ENCODE measurements at places on chromosomes 5 and 9. TPM values are rescaled to one million over a fixed set of nuclear protein-coding genes. Genes with fewer than 3 reads are reported as not detected.

DNA sequence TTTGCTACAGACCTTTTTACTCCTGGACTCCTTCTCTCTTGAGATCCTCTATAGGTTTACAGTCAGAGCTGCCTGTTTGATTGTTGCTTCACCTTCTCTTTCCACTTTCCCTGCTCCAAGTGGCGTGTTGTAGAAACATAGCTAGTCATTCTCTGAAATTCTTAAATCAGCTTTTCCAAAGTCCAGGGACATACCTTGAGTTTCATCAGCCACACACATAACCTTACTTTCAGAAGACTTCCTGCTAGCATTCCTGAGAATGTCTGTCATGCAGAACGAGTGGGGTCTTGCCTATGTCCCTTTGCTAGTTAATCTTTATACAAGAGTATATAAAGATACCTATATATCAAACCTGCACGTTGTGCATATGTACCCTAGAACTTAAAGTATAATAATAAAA, 230.3 kb upstream of the ZNF462 start:
- no peak for DNase-seq

- DNase-seq = peak; percentile 80
Observed at GRCh38 chr9:93860694-93861658, 94.2 kb downstream of the BARX1 start.

- DNase-seq = no peak
Observed at GRCh38 chr5:78908173-78909061, 76.7 kb downstream of the ARSB start.

DNA sequence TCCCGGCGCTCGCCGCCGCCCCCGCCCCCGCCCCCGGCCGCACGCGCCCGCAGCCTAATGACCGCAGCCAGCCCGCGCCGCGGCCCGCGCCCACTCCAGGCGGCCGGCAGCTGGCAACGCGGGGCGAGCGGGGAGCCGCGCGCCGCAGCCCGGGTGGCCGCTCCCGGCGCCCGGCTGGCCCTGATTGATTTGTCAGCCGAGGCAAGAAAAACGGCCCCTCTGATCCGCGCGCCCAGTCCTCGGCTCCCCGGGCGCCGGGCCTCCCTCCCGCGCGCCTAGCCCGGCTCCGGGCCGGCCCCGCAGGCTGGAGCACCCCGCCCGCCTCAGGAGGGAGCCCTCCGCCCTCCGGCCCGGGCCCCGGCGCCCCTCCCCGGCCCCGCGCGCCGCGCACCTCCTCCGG, 11.9 kb upstream of the LHX2 start:
- DNase-seq = no peak

DNA sequence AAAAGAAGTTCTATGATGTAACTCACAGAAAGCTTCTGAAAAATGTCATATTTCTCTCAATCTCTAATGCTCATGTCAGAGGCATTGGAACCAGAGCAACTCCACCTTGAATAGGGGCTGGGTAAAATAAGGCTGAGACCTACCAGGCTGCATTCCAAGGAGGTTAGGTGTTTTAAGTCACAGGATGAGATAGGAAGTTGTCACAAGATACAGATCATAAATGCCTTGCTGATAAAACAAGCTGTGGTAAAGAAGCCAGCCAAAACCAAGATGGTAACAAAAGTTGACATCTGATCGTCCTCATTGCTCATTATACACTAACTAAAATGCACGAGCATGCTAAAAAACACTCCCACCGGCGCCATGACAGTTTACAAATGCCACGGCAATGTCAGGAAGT, 411.1 kb upstream of the GRIA1 start:
- no peak for DNase-seq

DNA sequence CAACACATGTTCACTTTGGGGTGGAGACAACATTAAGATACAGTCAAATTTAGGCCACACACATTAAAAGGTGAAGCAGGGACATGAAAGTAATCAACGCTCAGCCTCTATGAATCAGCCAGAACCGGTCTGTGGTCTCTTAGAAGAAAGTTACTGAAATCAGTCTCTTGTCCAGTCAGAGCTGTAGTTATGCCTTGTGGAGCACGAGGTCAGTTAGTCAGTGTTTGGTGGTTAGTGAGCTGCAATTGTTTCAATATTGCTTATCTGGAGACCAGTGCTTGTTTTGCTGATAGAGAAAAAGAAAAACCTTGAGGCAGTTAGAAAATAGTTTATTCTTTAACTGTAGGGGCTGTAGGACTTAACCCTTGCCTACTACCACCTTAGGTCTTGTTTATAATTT, 157.8 kb upstream of the RASEF start:
- DNase-seq = no peak

DNA sequence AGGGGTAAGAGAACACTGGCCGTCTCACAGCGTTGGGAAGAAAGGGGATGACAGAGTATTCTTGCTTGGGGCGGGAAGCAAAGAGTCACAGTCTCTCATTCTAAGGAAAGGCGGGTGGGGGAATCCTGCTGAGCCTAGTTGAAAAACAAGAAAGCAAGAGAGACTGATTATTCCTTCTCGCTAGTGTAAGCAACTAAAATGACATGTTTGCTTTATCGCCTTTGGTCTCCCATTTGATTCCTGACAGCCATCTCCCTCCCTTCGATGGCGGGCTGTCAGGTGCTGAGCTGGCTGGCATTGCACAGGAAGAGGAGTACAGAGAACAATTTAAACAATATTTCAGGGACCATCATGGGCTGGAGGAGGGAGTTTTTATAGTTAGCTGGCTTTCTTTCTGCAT, 331.3 kb downstream of the ASTN2 start:
- no peak for DNase-seq

GRCh38 chr5:80798633-80799032, 143.8 kb upstream of the DHFR start:
- DNase-seq = no peak

The ACSL6 gene
- total RNA-seq = 2.1 TPM

DNA sequence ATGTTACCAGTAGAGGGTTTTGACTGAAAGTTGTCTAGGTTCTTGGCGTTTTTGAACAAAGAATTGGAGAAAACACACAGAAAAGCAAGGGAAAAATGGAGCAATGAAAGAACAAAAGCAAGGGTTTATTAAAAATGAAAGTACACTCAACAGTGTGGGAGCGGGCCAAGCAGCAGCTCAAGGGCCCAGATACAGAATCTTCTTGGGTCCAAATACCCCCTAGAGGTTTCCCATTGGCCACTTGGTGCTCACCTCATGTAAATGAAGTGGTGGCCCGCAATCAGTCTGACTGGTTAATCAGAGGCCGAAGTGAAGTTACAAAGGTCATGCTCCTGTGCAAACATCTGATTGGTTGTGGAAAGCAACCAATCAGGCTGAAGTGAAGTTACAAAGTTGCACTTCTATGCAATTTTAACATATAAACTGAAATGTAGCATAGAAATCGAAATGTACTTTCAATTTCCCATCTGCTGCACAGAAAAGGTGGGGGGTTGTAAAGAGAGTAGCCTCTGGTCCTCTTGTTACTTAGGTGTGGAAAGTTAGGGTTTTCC, 1.9 kb upstream of the GM2A start:
- no peak for DNase-seq

- no peak for DNase-seq
Observed at GRCh38 chr5:31823472-31823871, 184.5 kb downstream of the PDZD2 start.

DNA sequence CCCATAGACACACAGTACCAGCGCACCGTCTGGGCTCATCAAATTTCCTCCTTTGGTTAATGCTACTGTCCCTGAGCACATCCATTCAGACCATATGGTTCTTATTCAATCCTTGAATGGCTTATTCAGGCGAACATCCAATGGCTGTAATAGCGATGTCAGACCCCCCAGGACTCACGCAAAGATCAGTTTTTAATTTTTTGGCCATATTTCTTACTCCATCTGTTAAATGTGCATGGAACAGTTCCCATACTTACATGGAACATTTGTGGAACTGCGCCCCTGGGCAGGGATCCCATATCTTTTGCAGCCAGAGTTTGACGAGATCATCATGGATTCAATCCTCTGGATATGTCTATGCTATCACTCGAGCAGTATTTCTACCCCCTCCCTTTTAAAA, 213.2 kb downstream of the ADAMTS6 start:
- no peak for DNase-seq

Data from esophagus muscularis mucosa (tissue), 4 donors.